ENCODE measurements at places on chromosomes 7 and 10.

- DNase-seq, result no peak
These were observed 2.6 kb downstream of the SYNPO2L start for GRCh38 chr10:73653195-73653594.

GRCh38 chr7:102291056-102291915 lies 4.6 kb downstream of the SH2B2 start:
- no peak for DNase-seq

DNA sequence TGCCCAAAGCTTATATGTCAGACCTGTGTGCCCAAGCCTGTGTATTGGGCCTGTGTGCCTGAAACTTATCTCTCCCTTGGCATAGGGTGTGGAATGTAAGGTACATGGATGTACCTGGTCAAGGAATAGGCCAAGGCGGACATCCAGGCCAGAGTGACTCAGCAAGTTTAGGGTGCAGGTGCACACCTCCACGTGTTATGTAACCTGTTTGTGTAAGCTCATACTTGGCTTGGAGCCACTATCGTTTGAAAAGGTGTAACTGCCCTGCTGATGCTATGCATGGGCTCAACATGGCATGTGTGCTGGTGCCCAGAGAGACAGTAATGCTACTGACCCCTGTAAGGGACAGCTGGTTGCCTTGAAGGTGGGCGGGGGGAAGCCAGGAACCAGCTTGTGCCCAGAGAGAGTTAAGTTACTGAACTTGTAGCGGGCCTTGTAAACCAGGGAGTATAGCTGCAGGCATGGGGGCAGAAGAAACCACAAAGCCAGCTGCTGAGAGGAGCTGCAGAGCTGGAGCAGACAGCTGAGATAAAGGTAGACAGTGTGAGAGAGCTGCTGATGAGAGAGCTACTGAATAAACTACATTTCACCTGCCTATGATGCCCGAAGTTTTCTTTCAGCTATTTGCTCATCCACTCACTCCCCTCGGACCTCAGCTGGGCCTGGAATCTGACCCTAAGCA lies 656.4 kb upstream of the ZWINT start:
- no peak for DNase-seq

GRCh38 chr10:77613476-77614130 lies 24.0 kb downstream of the KCNMA1 start:
- DNase-seq, result no peak

GRCh38 chr7:67371429-67372305 lies 375.0 kb downstream of the TYW1 start:
- peak; percentile 72 for DNase-seq

GRCh38 chr10:1154531-1155295 lies 98.5 kb downstream of the WDR37 start:
- DNase-seq, result no peak

- no peak for DNase-seq
These were observed 1.4 kb upstream of the CTBP2 start for GRCh38 chr10:125161707-125162119.

All from suppressor macrophage (primary cell).